ENCODE measurements at places on chromosomes 1 and 21. TPM values are rescaled to one million over a fixed set of nuclear protein-coding genes. Genes with fewer than 3 reads are reported as not detected.

DNA sequence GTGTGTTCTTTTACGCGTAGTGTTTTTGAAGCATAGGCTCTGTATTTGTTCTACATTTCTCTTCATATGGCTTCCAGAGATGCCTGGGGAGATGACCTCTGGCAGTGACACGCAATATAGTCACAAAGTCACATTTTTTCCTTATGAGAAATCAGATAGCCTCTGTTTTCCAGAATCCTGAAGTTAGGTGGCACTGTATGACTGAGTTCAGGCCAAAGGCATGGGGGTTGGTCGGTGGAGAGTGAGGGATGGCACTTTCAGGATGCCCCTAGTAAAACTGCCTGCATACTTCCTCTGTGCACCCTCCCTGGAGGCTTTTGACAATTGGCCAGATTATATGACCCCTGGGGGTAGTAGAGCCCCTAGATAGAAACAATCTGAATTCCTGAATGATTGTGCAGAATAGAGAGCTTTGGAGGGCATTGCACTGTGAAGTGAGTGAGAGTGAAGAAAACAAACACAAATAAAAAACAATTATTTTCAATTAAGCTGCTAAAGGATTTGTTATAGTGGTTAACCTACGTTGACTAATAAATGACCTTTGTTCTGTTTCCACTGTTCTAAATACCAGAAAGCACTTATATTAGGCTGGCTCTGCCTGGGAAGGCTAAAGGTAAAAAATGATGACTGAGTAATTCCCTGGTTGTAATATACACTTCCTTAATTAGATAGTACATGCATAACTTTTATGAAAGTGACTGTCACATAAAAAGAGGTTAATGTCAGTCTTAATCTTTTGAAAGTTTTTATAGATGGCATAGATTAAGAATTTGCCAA lies 1660.8 kb downstream of the PLA2G4A start:
- no peaks in the 10 kb centered on the region for H3K36me3 ChIP-seq
- no peak overlapping the region for H3K27ac ChIP-seq
- no peak overlapping the region for H3K4me3 ChIP-seq
- H3K27me3 ChIP-seq = no peaks in the 10 kb centered on the region
- DNase-seq = peak; percentile 43

GRCh38 chr1:22639286-22639685 lies 2.9 kb downstream of the C1QA start:
- no peak overlapping the region for H3K27ac ChIP-seq
- no peak overlapping the region for H3K4me3 ChIP-seq
- no peaks in the 10 kb centered on the region for H3K4me1 ChIP-seq
- H3K27me3 ChIP-seq = no peaks in the 10 kb centered on the region
- no peaks in the 10 kb centered on the region for H3K36me3 ChIP-seq
- DNase-seq = no peak

Gene PDPN
- 0.28 TPM for total RNA-seq

DNA sequence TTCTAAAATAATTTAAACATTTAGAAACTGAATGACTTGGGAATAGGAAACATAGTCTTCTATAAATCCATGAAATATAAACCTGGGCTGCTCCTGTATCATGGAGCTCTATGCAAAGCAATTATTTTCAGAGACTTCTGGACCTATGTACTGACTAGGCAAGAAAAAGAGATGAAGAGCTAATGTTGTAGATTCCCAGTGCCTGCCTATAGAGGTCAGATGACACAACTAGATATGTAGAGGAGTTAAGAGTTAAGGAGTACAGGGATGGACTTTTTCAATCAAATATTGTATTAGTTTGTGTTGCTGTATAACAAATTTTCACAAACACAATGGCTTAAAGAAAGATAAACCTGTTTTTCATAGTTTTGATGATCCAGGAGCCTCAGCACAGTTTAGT lies 1434.5 kb downstream of the KCNT2 start:
- H3K4me3 ChIP-seq = no peak overlapping the region
- H3K36me3 ChIP-seq = no peaks in the 10 kb centered on the region
- no peak for DNase-seq
- H3K27me3 ChIP-seq = no peaks in the 10 kb centered on the region

- no peaks in the 10 kb centered on the region for H3K36me3 ChIP-seq
- no peak overlapping the region for H3K4me3 ChIP-seq
- no peak overlapping the region for H3K27ac ChIP-seq
- no peak for DNase-seq
- no peaks in the 10 kb centered on the region for H3K27me3 ChIP-seq
Measured at GRCh38 chr21:28099001-28099705, 893.5 kb downstream of the LTN1 start.

DNA sequence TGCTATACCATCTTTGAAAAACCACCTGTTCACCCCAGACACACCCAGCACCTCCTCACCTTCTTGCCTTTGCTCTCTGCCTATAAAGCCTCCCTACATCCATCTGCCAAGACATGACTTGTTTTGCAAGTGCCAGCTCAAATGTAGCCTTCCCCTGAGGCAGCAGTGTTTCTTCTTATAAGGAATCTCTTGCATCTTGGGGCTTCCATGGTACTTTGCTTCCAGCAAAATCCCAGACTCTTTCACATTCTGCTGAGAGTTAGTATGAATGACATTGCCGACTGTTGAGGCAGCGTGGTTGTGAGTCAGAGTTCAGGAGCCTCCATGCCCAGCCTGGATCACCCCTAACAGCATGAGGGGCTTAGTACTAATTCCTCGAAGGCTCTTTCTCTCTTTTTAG lies 217.4 kb upstream of the RUNX1 start:
- H3K36me3 ChIP-seq = no peaks in the 10 kb centered on the region
- no peak overlapping the region for H3K4me3 ChIP-seq
- H3K27ac ChIP-seq = 0 out of 2 replicates have a peak overlapping the region, but pooled peaks have one; percentile 17
- H3K27me3 ChIP-seq = no peaks in the 10 kb centered on the region

DNA sequence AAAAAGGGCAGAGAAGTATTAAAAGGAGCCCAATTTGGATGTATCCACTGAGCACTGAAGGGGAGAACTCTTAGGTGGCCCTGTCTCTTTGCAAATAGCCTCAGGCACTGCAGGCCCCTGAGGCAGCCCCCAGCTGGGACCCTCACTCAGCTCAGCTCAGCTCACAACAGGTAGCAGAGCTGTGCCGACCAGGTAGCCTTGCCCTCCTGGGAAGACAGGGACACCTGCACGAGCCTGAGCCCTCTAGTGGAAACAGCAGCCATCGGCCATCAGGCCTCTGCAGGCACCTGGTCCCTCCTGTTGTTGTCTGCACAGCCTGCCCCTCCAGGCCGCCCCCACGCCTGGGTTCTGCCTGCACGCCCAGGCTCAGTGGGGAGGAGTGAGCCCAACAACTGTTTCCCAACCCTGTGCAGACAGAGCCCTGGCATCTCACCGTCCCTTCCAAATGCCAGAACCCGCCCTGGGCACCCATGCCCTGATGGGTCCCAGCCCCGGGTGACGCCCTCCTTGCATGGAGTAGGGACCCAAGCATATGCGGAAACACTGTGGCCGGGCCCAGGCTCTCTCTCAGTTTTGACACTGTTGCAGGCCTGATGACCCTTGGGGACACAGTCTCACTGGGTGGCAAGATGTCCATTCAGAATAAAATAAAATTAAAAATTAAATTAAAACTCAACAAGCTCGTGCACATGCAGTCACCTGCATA lies 60.0 kb upstream of the AJAP1 start:
- H3K27me3 ChIP-seq = peaks cover 2% of the 10 kb centered on the region
- no peaks in the 10 kb centered on the region for H3K4me1 ChIP-seq
- no peaks in the 10 kb centered on the region for H3K36me3 ChIP-seq
- no peak overlapping the region for H3K27ac ChIP-seq
- no peak overlapping the region for H3K4me3 ChIP-seq
- no peak for DNase-seq

Gene PRPF38A
- 41.6 TPM for total RNA-seq

GRCh38 chr1:224387302-224387912 lies 30.7 kb downstream of the CNIH4 start:
- H3K36me3 ChIP-seq = peaks cover 51% of the 10 kb centered on the region
- no peaks in the 10 kb centered on the region for H3K4me1 ChIP-seq
- H3K27ac ChIP-seq = no peak overlapping the region
- no peaks in the 10 kb centered on the region for H3K27me3 ChIP-seq

GRCh38 chr1:231528172-231529029 lies at the start of gene TSNAX:
TSNAX (plus strand) TSS chr1:231528669; CDS start chr1:231528811, 142 bp downstream.
- H3K36me3 ChIP-seq = peaks cover 16% of the 10 kb centered on the region
- peak within 1 kb of the TSS; percentile 96 for H3K4me3 ChIP-seq
- H3K27me3 ChIP-seq = no peaks in the 10 kb centered on the region
- H3K4me1 ChIP-seq = peaks cover 9% of the 10 kb centered on the region

- no peak for DNase-seq
- H3K4me3 ChIP-seq = no peak overlapping the region
- H3K4me1 ChIP-seq = no peaks in the 10 kb centered on the region
Measured at GRCh38 chr1:114081437-114082303, 72.0 kb downstream of the SYT6 start.

GRCh38 chr1:63935143-63935542 lies 161.3 kb downstream of the ROR1 start:
- no peak overlapping the region for H3K27ac ChIP-seq
- peaks cover 10% of the 10 kb centered on the region for H3K4me1 ChIP-seq
- H3K4me3 ChIP-seq = no peak overlapping the region
- DNase-seq = no peak

DNA sequence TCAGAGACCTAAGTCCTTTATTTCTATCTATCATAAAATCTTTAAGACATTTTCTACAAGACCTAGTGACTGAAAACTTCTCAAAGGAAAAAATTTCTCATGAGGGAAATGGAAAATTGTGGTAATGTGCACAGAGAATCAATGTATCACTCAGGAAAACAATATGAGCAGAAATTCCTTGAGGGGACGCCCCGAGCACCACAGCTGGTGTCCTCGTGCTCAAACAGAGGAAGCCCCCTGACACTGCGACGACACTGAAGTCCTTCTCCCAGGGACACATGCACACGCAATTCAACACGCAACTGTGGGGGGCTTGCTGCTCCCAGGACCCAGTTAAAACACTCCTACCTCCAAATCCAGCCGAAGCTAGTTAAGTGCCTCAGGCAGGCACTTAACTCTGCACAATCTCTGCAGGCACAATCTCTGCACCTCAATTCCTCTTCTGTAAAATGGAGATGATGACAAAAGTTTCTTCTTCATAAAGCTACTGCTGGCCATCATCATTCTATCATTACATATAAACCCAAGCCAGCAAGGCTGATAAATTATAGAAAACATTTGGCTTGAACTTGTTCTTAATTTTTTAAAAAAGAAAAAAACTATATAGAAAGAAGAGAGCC lies 16.0 kb downstream of the ZBTB17 start:
- H3K4me3 ChIP-seq = no peak overlapping the region
- H3K36me3 ChIP-seq = no peaks in the 10 kb centered on the region
- H3K4me1 ChIP-seq = 0 out of 2 replicates have a peak, but pooled peaks cover 4% of the 10 kb centered on the region
- no peak overlapping the region for H3K27ac ChIP-seq
- DNase-seq = no peak
- H3K27me3 ChIP-seq = no peaks in the 10 kb centered on the region

GRCh38 chr1:109040989-109041620 lies 797 bp downstream of the WDR47 start:
- H3K27ac ChIP-seq = peak overlapping the region; percentile 69
- no peaks in the 10 kb centered on the region for H3K4me1 ChIP-seq
- H3K36me3 ChIP-seq = no peaks in the 10 kb centered on the region
- peak overlapping the region; percentile 87 for H3K4me3 ChIP-seq
- H3K27me3 ChIP-seq = no peaks in the 10 kb centered on the region

GRCh38 chr1:161486806-161487741 lies 18.2 kb upstream of the FCGR2A start:
- H3K4me1 ChIP-seq = no peaks in the 10 kb centered on the region
- no peak overlapping the region for H3K4me3 ChIP-seq
- H3K27me3 ChIP-seq = peaks cover 22% of the 10 kb centered on the region
- DNase-seq = peak; percentile 38
- H3K36me3 ChIP-seq = no peaks in the 10 kb centered on the region
- no peak overlapping the region for H3K27ac ChIP-seq

GRCh38 chr1:39258146-39258924 lies 53.8 kb downstream of the MACF1 start:
- DNase-seq = peak; percentile 72
- no peak overlapping the region for H3K4me3 ChIP-seq
- no peaks in the 10 kb centered on the region for H3K27me3 ChIP-seq
- H3K27ac ChIP-seq = peak overlapping the region; percentile 52

Gene PTAFR
- 0.13 TPM for total RNA-seq

Gene ABCG1
- total RNA-seq = 0.80 TPM

DNA sequence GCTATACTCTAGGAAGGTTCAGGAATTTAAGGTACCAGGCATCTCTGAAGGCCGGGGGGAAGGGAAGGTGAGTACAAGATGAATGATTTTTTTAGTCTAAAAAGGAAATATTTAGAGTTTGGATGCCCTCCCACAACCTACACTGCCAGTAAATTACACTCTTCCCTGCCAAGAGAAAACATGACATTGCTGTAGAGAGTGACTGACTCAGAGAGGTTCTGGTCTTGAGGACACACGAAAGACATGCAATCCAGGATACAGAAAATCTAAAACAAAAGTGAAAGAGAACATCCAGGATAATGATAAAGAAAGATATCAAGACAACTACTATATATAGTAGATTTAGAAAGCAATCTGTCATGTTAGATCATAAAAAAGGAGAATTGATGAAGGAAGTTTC lies 200.5 kb downstream of the TYW3 start:
- H3K27ac ChIP-seq = no peak overlapping the region
- no peaks in the 10 kb centered on the region for H3K27me3 ChIP-seq
- no peaks in the 10 kb centered on the region for H3K4me1 ChIP-seq
- no peak overlapping the region for H3K4me3 ChIP-seq

- no peak overlapping the region for H3K27ac ChIP-seq
- no peaks in the 10 kb centered on the region for H3K36me3 ChIP-seq
- H3K4me1 ChIP-seq = peaks cover 8% of the 10 kb centered on the region
- H3K4me3 ChIP-seq = no peak overlapping the region
- peaks cover 15% of the 10 kb centered on the region for H3K27me3 ChIP-seq
- no peak for DNase-seq
Measured at GRCh38 chr1:203328714-203329122, 22.2 kb downstream of the FMOD start.

GRCh38 chr1:164250365-164250764 lies 308.6 kb upstream of the PBX1 start:
- no peak for DNase-seq
- H3K36me3 ChIP-seq = no peaks in the 10 kb centered on the region
- H3K4me1 ChIP-seq = no peaks in the 10 kb centered on the region
- no peak overlapping the region for H3K27ac ChIP-seq
- H3K27me3 ChIP-seq = no peaks in the 10 kb centered on the region

- no peak overlapping the region for H3K4me3 ChIP-seq
- H3K36me3 ChIP-seq = no peaks in the 10 kb centered on the region
- DNase-seq = no peak
- no peaks in the 10 kb centered on the region for H3K27me3 ChIP-seq
- no peaks in the 10 kb centered on the region for H3K4me1 ChIP-seq
Measured at GRCh38 chr1:116804736-116805135, 50.5 kb downstream of the CD2 start.
